ENCODE measurements at places on chromosomes 5 and 9.

DNA sequence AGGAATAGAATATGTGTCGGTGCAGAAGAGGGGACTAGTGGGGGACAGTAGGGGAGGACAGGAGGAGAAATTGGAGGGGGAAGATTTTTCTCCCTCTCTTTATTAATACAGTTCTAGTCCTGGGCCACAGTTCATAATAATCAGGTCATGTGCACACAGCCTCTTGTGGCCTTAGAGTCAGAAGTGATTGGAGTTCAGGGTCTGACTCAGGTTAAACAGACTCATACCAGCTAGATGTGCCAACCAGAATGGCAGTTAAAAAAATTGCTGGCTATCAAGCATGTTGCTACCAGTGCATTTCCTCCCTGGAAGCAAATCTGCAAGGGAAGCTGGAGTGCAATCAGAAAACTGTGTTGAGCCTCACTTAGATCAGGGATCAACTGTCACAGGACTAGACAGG is 132.7 kb upstream of the MAP1B start:
- DNase-seq, result no peak

DNA sequence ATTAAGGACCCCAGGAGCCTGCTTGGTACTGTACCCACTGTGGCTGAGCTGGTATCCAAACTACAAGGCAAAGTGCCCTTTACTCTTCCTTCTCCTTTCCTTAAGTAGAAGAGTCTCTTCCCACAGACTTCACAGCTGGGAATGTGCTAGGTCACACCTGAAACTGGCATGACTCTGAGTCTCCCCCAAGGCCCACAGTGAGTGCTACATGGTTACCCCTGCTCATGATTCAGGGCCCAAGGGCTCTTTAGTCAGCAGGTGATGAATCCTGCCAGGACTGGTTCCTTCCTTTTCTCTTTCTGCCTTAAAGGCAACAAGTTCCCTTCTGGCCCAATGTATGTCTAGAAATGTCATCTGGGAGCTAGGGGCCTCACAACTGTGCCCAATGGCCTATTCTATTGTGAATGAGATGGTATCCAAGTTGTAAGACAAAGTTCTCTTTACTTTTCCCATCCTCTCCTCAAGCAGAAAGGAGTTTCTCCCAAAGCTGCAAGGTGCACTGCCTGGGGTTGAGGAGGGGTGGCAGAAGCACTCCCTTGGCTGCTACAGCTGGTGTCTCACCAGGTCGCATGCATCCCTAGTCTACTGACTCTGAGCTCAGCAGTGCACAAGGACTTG is 134.4 kb downstream of the TMEM38B start:
- no peak for DNase-seq

DNA sequence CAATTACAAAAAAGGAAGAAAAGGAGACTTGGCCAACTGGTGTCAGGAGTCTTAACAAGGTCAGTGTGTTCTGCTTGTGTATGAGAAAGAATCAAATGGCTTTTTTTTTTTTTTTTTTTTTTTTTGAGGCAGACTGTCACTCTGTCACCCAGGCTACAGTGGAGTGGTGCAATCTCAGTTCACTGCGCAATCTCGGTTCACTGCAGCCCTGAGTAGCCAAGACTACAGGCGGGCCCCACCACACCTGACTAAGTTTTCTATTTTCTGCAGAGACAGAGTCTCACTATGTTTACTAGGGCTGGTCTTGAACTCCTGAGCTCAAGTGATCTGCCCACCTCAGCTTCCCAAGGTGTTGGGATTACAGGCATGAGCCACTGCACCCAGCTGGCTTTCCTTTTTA is 3.1 kb upstream of the IL7R start:
- peak; percentile 49 for DNase-seq

DNA sequence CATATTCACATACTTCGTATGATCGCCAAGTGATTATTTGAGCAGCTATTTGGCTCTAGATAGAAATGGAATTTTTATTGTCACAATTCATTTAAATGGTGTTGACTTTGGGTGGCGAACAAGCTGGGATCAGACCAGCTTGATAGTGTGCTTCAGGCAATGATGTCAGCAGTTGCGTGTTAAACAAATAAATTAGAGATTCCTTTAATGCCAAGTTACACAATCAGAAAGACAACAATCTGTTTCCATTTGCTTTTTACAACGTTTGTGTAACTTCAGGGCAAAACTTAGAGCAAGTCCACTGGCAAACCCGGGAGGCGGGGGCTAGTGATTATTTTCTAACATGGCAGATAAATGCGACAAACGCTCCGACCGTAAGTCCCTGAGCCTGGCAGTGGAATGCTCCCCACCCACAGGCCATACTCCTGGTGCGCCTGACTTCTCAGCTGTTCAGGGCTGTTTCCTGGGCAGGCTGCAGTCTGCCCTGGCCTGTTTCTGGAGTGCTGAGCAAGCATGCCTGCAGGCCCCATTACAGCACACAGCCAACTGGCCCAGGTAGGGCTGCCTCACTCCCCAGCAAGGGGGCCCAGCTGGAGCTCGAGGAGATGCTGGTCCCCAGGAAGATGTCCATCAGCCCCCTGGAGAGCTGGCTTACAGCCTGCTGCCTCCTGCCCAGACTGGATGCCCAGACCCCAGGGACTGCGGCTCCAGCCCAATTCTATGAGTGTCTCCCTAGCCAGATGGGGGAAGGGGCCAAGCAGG is 88.7 kb downstream of the BASP1 start:
- no peak for DNase-seq

- DNase-seq, result no peak
These were observed 15.5 kb upstream of the CTNNA1 start for GRCh38 chr5:138737494-138738265.

GRCh38 chr9:76090330-76090729 is 199.9 kb downstream of the PCSK5 start:
- no peak for DNase-seq

GRCh38 chr5:82676661-82677060 is 398.5 kb upstream of the RPS23 start:
- DNase-seq, result peak; percentile 24

- DNase-seq, result peak; percentile 84
These were observed 118.1 kb upstream of the CCDC112 start for GRCh38 chr5:115414406-115415142.

DNA sequence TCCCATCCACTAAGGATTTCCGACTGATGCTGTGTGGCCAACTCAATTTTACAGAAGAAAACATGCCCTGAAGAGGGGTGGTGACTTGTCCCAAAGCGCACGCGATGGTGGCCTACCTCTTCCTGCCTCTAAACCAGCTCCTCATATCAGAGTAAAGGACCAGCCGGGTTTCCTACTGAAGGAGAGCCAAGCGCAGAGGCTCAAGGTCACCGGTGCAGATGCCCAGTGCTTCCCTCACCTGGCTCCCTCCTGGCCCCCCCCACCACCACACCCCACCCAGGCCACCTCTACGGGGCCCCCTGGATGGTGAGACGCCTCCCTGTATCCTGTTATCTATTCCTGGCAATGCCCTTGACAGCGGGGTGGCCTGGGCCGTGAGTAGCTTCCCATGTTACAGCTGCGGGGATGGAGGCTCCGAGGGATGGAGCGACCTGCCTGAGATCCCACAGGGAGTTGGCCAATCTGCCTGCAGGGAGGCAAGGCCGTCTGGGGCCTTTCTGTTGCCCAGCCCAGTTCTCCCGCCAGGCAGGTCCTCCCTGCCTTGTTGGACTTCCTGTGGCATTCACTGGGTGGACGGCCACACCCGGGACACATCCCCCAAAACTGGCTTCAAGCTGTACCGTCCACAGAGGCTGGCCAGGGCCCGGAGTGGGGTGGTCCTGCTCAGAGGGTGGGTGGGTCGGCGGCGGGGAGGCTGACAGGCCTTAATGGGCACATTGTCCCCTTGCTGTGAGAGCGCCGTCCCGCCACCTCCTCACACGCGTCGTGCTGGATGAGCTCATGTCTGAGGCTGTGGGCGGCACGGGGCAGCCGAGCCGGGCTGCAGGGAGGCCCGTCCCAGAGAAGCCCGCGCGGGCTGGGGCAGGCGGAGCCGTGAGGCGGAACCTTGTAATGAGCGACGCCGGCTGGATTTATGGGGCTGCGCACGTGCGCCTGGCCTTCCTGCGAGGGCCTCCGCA is 72.5 kb downstream of the MACROH2A1 start:
- DNase-seq, result no peak

- DNase-seq, result no peak
These were observed 7.0 kb upstream of the NDST1 start for GRCh38 chr5:150500905-150501304.
